ENCODE measurements at places on chromosomes 6 and 20.

DNA sequence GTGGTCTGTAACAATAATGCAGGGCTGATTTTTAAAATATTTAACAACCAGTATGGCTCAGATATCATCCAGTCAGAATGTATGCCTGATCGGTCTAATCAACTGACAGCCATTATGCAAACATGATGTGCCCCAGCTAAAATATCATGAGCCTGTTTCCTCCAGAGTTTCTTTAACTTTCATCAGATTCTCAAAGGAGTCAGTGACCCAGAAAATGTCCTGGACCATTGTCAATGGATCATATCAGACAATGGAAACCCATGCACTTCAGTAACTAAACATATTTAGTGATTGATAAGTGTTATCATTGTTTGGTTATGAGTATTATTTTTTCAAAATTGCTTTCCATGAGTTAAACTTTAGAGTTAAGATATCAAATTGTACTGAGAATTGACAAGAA, 173.5 kb downstream of the LMBRD1 start:
- no peak for DNase-seq

DNA sequence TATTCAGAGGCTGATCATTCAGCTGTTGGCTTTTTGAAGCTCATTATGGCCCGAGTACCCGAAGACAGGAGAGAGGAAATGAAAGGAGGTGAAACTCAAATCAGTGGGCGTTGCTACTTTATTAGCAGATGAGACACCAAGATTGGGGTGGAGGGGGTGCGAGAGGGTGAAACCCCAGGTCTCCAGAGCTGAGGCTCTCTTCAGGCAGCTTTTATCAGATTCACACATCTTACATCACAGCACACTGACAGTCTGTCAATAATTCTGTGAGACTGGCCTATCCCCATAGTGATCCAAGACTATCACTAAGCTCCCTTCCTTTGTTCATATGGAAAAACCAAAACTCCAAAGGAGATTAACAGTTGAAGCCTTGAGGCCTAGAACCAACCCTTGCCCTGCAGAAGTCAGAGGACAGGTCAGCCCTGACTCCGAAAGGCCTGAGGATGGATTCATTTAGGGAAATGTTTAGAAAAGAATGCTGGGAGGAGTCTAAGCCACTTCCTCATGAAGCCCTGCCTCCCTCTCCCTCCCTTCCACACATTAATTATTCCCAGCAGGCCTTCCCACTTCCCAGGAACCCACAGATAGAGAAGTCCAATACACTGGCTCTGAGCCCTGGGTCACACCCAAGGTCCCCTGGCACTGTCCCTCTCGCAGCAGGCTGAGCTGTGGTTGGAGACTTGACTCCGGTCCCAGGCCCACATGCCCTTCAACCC, 23.2 kb downstream of the TRERF1 start:
- DNase-seq = no peak

DNA sequence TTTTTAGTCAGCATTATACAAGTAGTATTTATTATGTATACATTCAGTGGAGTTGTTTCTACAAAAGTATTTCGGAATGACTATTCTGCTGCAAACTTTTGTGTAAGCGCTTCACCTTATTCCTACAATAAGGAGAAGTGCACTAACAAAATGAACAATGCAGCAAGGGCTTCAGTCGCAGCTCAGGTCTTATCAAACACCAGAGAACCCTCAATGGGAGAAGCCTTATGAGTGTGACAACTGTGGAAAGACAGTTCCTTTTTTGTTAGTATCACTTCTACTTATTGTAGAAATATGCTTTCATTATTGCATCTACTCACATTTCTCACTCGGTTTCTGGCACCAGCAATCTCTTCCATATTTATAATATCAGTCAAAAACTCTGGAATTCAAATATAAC, 18.8 kb downstream of the ZKSCAN3 start:
- no peak for DNase-seq

DNA sequence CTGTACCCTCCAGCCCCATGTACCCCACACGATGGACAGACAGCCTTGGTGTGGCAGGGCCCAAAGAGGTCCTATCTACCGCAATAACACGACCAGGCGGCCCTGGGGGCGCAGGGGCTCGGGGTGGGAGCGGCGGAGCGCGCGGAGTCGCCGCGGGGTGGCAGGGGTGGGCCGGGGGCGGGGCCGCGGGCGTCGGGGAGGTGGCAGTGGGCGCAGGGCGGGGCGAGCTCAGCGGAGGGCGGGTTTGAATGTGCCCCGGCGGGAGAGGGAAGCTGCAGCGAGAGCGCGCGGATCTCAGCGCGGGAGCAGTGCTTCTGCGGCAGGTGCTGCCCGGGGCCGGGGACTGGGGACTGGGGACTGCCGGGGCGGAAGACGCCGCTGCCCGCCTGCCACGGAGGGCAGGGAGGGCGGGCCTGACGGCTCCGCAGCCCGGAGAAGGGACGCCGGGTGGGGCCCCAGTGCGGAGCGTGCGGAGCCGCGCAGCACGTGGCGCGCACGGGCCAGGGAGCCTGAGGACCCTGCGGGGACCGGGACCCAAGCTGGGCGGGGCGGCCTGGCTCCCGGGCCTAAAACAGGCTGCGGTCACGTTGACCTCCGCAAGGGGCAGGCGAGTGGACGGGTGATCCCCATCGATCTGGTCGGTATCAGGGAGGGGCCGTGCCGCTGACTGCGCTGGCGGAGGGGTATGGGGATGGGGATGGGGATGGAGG, at the start of gene SLC29A1:
TSS of gene SLC29A1 (plus strand) at position 277 of the 710 bp plus-strand sequence. CDS start 3,719 bp downstream, outside the sequence.
- DNase-seq = peak; percentile 74

GRCh38 chr6:134956032-134956431, 6.1 kb upstream of the ALDH8A1 start:
- DNase-seq = no peak

GRCh38 chr6:15365273-15365687, 119.4 kb downstream of the JARID2 start:
- peak; percentile 89 for DNase-seq

DNA sequence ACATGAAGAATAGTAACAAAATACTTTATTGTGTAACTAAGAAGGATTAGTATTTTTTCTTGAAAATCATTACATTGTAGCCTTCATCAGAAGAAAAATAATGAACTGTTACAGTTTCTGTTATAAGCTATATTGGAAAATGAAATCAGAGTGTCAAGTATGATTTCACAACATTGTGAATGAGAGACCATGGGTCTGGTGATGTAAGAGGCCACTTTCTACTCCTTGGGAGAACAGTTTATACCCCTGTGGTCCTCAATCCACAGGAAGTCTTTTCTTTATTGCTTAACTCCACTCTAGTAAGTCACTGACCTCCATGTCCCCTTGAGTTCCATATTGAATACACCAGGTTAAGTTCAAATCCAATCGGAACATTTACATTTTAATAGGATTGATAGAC, 218.7 kb upstream of the FERMT1 start:
- DNase-seq = no peak

Measured in muscle of back (tissue), 13 donors.